ENCODE measurements at places on chromosomes 7 and 10.
A peak's percentile ranks its signal among the peaks of the same experiment; 100 is the strongest.

GRCh38 chr10:100561005-100561404 lies 25.3 kb downstream of the HIF1AN start:
- no peak for DNase-seq

GRCh38 chr7:37234334-37234733 lies 214.3 kb downstream of the ELMO1 start:
- DNase-seq = no peak

DNA sequence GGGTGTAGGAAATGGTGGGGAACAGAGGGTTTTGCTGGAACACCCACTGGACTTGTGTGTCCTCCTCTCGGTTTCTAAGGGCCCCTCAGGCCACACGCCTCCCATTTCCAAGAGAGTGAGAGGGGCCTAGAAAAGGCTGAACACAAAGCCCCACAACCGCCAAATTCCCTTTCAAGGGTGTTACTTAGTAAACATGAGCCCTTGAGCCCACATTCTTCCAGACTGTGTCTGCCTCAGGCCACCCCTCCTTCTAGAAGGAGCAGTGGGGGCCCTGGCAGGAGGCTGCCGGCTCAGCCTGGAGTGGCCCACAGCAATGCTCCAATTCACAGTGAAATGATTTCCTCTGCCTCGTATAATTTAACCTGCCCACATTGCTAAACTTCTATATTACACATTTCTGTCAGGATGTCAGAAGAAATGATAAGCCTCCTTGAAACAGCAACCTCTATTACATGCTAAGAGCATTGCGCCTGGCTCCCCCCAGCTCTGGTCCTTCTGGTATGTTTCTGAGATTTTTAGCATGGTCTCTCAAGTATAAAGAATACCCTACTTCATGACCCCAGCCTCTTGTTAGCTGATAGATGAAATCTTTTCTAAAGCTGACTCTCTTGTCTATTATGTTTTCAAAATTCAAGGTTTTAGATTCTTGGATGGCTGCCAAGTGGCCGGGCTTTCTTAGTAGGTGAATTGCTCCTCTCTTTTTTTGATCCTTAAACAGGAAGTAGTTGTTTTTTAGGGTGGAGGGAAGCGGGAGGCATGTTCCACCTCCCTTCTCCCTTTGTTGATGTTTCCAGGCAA lies 673.9 kb upstream of the GALNT17 start:
- no peak for DNase-seq

DNA sequence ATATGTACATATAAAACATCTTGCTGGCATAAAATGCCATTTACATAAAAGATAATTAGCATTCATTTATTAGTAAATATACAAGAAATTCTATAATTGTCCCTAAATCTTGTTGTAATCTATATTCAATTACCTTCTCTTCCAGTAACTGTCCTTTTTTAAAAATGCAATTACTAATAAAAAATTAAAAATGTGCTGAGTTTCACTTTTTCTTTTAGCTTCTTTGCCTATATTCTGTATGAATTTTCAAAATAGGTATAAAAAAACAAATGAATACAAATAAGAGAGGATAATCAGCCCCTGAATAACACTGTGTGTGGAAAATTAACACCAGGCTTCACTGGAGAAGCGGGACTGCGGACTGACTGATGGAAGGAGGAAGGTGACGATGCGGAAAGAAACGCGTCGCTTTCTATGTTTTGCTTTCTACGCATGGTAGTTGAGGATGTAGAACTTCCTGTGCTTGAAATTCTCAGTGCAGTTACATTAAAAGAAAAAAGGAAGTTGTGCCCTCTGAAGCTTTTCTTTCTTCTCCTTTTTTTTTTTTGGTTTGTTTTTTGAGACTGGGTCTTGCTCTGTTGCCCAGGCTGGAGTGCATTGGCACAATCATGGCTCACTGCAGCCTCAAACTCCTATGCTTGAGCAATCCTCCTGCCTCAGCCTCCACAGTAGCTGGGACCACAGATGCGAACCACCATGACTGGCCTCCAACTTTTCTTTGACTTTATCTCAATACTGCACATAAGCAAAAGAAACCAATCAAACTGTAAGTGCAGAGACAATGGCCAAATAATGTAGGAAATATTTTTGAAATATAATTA lies 7.4 kb upstream of the ZMYND11 start:
- no peak for DNase-seq

DNA sequence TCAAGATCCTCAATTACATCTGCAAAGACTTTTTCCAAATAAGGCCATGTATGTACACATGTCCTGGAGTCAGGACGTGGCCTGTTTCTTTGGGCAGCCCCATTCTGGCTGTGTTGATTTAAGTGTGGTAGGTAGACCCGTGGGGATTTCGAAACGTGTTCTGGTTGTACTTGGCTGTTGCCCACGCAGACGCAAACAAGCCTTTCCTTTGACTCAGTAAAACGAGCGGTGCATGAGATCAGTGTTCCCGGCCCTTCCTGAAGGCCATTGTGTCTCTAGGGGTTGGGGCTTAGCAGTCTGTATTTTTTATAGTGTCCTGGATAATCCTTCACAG lies 64.8 kb upstream of the DNAJB6 start:
- no peak for DNase-seq

GRCh38 chr7:77684030-77684429 lies 12.2 kb upstream of the RSBN1L start:
- no peak for DNase-seq

- no peak for DNase-seq
These were observed 44.3 kb upstream of the ARL4A start for GRCh38 chr7:12643001-12643643.

GRCh38 chr7:24659505-24659904 lies 86.3 kb downstream of the PALS2 start:
- no peak for DNase-seq

- no peak for DNase-seq
These were observed 72.6 kb downstream of the AP3M1 start for GRCh38 chr10:74078037-74078436.

DNA sequence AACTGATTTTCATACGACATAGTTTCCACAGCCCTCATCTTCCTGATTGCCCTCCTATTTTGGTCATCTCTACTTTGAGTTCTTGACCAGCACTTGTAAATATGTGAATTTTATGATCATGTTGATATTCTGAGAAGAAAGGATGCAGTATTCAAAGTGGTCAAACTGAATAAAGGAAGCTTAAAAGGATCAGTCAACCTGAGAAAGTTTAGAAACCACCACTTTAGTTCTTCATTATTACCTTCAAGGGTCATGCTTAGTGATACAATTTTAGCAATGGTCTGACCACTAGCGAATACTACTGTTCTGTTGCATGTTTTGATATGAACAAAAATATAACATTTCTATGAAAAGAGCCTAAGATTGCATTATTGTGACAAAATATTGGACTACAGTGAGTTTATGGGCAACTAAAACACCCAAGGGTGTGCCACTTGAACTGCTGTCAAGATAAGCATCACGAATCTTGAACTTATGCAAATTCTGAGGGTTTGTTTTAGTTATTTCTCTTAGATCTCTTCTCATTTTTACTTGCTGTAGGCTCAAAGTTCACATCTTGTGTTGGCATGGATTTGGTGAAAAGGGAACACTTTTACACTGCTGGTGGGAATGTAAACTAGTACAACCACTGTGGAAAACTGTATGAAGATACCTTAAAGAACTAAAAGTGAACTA lies 247.7 kb downstream of the IPMK start:
- DNase-seq = no peak

- DNase-seq = no peak
These were observed 257.8 kb upstream of the GNAI1 start for GRCh38 chr7:79876848-79877252.

DNA sequence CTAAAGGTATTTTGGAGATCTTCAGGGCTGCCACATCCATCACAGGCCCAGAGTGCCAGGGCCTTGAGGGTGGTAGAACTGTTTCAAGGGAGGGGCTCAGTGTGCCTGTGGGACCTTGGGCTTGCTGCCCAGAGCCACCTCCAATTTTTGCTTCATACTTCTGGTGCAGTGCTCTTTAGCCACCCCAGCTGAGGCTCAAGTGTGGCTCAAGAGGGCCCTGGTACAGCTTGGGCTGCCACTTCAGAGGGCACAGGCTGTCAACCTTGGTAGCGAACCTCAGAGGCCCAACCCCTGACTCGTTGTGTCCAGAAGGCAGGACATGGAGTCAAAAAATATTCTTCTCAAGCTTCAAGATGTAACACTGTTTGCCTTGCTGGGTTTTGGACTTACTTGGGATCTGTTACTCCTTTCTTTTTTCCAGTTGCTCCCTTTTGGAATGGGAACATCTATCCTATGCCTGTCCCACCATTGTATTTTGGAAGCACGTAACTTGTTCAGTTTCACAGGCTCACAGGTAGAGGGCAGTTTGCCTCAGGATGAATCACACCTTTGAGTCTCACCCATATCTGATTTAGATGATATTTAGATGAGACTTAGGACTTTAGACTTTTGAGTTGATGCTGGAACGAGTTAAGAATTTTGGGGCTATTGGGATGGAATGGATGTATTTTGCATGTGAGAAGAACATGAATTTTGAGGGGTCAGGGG lies 224.8 kb downstream of the RPS24 start:
- DNase-seq = no peak

- no peak for DNase-seq
These were observed 31.7 kb downstream of the GPR22 start for GRCh38 chr7:107501593-107501992.

GRCh38 chr10:43689618-43689954 lies 40.9 kb upstream of the ZNF32 start:
- no peak for DNase-seq

GRCh38 chr7:80312139-80312661 lies 177.6 kb downstream of the GNAI1 start:
- no peak for DNase-seq

DNA sequence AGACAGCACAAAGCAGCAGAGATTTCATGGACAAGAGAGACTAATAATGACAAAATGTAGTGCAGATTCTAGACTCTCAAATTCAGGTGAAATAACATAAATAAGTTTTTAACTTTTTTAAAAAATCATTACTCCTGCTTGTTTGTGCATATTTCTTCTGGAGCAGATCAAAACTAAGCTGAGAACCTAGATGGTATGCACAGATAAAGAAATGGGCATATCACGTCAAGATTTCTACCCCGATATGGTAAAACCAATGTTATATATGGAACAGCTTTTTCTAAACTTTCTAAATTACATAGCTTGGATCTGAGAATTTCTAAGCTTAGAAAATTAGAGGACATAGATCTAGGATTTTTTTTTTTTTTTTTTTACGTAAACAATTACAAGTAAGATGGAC lies 18.2 kb downstream of the TWIST1 start:
- DNase-seq = no peak

DNA sequence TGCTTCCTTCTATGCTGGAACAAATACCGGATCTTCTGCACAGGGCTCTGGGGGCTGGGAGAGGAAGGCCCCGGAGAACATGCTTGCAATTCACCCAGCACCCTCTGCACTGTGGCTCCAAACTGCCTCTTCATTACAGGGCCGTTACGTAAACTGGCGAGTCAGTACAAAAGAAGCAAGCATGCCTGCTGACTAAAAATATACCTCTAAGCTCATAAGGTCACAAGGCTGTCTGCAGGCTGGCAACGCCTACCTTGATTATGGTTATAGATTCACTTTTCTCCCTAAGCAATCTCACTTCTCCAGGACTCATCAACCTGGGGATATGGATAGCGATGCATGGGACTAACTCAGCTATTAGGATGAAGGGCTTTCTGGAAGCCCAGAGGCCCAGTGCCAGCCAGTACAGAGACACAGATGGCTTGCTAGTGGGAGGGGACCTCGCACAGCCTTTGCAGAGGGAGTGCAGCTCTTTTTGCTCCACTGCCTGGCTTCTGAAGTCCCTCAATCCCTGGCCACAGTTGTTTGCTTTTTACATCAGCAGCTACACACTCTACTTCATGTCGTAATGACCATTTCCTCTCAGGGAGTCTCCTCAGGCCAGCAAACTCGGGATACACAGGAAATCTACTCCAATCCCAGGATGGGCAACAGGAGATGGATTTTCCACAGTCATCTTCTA lies 96.1 kb downstream of the SH3PXD2A start:
- no peak for DNase-seq

GRCh38 chr10:24237801-24238395 lies 29.0 kb downstream of the KIAA1217 start:
- DNase-seq = no peak

DNA sequence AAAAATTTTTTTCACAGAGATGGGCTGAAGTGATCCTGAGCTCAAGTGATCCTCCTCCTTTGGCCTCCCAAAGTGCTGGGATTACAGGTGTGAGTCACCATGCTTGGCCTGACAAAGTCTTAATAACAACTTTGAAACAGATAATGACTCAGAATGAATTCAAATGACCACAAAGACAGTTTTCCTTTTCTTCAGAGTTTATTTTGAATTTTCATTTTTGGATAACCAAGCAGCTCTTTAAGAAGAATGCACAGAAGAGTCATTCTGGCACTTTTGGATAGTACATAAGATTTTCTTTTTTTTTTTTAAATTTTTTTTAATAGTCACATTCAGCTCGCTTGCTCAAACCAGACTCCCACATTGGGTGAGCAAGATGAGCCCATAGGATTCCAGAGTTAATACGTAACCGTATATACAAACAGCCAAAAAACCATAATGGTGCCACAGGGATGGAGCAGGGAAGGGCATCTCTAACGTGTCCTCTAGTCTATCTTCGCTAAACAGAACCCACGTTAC lies 43.0 kb upstream of the NMT2 start:
- DNase-seq = no peak

GRCh38 chr10:101330631-101331225 lies 23.2 kb upstream of the BTRC start:
- DNase-seq = no peak

- DNase-seq = no peak
These were observed 188.4 kb upstream of the CACNA2D1 start for GRCh38 chr7:82631998-82632397.

DNA sequence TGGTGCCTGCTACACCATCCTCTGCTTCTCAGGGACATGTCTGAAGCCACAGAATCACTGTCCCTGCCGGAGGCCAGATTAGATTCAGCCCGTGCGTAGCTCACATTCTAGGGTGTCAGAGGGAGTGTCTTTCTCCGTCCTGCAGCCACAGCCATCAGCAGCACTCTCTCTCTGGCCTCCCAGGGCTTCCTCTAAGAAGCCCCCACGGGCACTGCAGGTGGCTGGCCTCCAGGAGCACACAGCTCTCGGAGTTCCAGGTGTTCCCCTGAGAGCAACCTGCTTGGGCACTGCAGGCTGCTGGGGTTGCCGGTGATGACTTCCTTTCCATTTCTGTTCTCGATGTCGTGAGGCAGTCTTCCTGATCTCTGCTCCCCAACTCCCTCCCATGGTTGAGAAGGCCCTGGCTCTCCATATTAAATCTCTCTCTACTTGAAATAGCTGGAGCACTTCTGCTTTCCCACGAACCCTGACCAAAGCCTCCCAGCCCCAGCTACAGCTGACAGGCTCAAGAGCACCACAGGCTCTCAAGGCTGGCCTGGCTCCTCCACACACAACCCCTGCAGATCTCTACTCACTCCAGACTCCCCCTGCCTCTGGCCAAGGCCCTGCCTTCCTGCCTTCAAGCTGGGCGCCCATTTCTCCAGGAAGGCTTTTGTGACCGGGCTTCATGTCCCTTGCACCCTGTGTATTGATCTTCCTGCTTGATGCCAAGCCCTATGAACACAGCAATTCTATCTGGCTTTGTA lies 49.0 kb upstream of the TMEM72 start:
- DNase-seq = no peak

GRCh38 chr7:25669281-25669781 lies 441.0 kb upstream of the NPVF start:
- no peak for DNase-seq

- peak; percentile 46 for DNase-seq
These were observed 534 bp upstream of the ACBD5 start for GRCh38 chr10:27241010-27241651.
